Activated CD8-positive, alpha-beta T cell treated with anti-CD3 and anti-CD28 coated beads, Interleukin-2, amount 10 ng/mL, durations not matched to agents 7 days and 5 days (primary cell): ENCODE measurements at places on chromosomes 6 and 20. TPM values are rescaled to one million over a fixed set of nuclear protein-coding genes. Genes with fewer than 3 reads are reported as not detected.
A peak's percentile ranks its signal among the peaks of the same experiment; 100 is the strongest.

GRCh38 chr6:127279815-127280214 lies 13.2 kb downstream of the RNF146 start:
- no peak for DNase-seq

GRCh38 chr6:14682812-14683211 lies 563.1 kb upstream of the JARID2 start:
- no peak for DNase-seq

DNA sequence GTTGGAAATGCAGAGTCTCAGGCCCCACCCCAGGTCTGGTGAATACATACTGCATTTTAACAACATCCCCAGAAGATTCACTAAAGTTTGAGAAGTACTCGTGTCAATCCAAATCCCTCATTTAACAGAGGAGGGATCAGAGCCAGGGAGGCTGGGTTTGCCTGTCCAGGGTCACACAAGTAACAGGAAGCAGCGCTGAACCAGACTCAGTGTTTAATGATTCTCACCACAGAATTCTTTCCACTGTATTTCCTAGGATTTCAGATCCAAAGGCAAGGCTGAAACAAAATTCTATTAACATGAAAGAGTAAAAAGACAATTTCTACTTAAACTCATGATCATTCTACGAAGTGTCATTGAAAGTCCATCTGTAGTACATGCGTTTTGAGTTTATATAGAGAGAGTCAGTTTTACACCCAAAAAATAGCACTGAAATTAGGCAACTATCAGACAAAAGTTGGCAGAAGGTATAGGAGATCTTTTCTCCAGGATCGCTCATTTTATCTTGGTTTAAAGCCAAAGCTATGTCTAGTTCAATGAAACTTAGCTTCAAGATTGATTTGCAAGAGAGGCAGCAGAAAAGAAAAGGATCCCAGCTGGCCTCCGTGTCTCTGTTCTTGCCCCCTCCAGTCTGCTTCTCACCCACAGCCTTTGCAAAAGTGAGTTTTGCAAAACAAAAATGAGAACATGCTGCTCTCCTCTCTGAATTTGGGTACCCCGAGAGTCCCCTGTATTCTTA lies 6.0 kb upstream of the AGPAT4 start:
- DNase-seq = no peak

DNA sequence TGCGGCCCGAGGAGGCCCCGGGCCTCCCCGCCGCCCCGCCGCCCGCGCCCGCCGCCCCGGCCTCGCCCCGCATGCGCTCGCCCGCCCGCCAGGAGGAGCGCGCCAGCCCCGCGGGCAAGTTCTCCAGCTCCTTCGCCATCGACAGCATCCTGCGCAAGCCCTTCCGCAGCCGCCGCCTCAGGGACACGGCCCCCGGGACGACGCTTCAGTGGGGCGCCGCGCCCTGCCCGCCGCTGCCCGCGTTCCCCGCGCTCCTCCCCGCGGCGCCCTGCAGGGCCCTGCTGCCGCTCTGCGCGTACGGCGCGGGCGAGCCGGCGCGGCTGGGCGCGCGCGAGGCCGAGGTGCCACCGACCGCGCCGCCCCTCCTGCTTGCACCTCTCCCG lies 1.5 kb downstream of the FOXQ1 start:
- no peak for DNase-seq

DNA sequence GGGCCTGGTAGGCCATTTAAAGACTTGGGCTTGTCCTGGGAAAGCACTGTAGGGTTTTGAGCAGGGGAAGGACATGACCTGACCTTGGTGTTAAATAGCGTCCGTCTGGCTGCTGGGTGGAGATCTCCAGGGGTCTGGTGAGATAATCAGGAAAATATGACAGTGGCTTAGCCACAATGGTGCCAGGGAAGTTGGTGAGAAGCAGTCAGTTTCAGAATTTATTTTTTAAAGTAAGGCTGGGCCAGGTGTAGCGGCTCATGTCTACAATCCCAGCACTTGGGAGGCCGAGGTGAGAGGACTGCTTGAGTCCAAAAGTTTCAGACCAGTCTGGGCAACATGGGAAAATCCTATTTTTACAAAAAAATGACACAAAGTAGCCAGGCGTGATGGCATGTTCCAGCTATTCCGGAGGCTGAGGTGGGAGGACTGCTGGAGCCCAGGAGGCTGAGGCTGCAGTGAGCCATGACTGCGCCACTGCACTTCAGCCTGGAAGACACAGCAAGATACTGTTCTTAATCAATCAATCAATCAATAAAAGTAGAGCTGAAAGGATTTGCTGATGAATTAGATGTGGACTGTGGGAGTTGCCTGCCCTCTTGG lies 41.4 kb downstream of the BCL2L1 start:
- no peak for DNase-seq

- peak; percentile 79 for DNase-seq
Measured at GRCh38 chr6:137415127-137415833, 78.9 kb downstream of the OLIG3 start.

DNA sequence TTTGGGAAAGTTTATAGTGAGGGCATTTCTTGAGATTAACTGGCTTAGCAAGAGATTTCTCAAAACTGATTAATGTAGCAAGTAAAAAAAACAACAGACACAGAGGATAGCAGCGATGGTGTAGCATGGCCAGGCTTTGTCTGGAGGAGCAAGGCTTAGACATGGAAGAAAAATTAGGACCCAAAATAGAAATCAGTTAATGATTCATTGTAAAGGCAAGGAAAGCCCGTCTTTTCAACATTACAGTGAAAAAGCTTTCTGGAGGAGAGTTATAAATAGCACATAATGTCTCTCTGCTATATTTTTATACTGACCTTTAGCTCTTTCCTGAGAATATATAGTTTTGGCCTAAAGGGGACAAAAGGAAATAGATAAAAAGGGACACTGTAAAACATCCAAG lies 45.1 kb downstream of the FNDC1 start:
- DNase-seq = no peak

- DNase-seq = no peak
Measured at GRCh38 chr6:10084111-10084986, 330.5 kb downstream of the TFAP2A start.

DNA sequence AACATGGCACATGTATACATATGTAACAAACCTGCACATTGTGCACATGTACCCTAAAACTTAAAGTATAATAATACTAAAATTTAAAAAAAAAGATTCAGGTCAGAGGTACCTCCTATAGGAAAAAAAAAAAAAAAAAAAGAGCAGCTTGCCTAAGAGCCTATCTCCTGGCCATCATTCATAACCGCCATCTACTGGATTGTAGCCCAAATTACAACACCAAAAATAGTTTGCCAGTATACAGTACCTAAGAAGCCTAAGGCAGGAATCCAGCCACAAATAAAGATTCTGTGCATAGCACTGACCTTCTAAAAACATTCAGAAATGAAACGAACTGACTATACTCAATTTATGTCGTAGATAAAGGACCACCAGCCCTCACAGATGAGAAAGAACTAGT lies 438.4 kb upstream of the ADGRB3 start:
- DNase-seq = no peak

DNA sequence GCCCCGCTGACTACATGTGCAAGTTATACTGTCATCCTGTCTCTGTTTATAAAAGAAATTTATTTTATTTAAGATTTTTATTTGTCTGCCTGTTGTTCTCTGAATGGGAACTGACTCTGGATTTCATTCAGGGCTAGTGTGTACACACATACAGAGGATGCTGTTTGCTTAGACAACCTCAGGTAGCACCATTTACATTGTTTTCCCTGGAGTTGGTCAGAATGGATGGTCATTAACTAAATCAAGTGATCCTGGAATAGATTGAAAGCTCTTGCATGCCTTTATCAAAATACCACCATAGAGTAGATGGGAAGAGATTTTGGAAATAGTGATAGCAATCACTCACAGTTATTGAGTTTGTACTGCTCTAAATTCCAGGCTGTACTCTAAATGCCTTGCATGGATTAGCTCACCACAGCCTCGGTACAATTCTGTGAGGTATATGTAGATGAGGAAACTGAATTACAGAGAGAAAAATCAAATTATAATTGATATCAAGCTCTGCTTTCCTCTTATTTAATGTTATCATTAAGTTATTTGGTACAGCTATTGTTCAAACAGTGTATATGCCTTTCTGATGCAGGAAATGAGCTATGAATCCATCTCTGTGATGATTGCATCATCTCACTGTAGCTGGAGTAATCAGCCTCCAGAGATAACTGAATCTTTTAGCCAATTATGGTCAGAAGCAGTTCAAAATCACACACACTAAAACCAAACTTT lies 51.9 kb downstream of the RNF217 start:
- no peak for DNase-seq

GRCh38 chr6:73657201-73657600 lies 3.4 kb upstream of the SLC17A5 start:
- peak; percentile 27 for DNase-seq

DNA sequence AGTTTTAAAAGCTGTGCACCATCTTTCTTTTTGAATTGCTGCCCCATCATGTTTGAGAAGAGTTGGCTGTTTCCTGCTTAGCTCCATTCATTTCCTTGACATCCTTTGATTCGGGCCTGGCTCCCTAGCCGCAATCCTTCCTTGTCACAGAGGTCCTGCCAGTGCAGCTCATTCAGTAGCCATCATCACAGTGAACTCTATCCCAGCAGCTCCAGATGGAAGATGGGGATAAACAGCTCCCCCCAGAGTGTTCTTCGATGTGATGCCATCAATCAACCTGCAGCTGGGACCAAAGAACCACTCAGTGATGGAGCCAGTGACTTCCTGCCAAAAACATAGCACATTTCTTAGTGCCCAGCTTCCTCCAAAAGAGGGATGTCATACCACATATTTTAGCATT lies 158.8 kb downstream of the FRK start:
- DNase-seq = no peak

DNA sequence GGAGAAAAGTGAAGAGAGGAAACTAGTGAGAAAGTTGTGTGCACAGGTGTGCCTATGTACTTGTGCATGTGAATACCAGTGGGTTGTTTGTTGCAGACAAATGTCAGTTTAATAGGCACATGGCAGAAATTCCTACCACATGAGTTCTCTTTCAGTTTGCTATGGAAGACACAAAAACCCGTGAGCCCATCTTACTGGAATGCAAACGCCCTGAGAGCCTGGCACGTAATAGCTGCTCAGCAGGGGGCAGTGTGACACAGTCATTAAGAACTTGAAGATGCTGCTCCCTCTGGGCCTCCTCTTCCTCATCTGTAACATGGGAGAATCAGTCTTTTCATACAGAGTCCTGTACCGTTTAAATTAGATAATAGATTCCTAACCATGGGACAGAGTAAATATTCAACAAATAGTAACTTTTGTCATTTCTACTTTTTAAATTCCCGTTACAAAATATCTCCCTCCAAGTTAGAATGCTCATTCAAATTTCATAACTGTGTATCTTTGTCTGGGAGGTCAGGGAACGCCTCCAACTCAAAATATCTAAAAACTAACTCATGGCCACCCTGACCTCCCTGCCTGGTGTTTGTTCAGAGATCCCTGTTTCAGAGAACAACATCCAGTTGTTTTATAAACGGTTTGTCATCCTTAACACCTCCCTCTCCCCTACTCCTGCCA lies 802.9 kb downstream of the MAFB start:
- peak; percentile 21 for DNase-seq

DNA sequence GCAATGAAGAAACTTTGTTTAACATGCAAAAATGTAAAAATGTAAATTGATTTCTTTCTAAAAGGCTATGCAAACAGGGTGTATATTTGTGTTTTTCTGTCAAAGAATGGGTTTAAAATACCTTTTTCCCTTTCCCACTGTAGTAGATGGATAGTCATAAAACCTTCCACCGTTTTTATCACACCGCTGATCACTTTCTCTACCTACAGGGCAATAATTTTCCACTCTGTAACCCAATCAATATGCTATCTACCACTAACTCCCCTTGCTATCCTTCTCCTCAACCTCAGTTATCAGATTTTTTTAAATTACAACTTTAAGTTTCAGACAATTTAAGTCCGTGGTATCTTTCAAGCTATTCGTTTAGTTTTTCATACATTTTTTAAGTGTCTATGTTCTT lies 91.4 kb upstream of the ARID1B start:
- DNase-seq = no peak

GRCh38 chr20:41655962-41656618 lies 37.9 kb upstream of the CHD6 start:
- no peak for DNase-seq

DNA sequence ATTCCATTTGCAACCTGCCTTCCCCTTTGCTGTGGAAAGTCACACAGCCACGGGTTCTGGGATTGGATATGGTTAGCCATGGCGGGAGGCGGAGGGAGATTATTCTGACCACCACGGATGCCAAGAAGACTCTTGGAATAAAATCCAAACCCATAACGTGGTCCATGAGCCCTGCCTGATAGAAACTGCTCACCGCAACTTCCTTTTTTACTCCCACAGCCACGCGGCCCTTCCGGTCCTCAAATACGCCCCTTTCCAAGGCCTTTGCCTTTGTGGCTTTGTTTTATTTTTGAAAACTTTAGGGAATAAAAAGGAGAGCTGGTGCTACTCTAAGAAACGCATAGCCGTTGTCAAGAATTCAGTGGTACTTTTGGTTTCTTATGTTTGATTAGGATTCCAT lies 602.5 kb upstream of the CDH4 start:
- DNase-seq = no peak

DNA sequence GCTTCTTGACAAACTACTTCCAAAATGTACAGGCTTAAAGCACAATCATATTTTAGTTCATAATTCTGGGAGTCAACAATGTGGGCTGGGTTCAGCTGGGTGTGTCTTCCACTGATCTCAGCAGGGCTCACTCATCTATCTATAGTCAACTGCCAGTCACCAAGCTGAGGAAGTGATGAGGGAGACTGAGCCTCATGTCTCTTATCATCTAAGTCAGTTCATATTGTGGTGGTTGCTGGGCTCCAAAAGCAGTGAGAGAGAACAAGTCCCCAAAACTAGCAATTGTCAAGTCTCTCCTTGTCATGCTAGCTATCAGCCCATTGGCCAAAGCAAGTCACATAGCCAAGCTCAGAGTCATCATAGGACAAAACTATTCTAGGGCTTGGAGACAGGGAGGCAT lies 465.9 kb upstream of the ARID1B start:
- no peak for DNase-seq

DNA sequence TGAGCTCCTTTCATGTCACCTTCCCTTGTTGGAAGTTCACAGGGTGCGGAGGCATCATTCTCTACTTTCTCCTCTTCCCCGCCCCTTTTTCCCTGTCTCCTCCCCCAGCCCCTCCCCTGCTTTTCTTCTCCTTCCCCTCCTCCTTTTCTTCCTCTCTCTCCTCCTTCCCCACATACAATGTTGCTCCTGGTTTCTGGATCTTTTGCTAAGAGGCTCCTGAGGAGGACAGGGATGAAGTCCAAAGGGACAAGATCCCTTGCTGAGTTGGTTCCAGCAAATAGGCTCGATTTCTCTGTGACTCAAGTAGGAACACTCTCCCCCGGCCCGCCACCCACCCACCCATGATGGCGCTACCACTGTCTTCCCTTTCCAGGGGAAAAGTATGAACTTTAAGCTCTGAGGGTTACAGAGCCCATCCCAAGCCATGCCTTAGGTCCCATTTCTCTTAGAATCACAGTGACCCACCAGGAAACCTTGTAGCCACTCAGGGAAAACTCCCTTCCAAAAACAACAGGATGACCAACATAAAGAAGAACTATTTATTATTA lies 852 bp upstream of the TFEB start:
- DNase-seq = no peak

Gene CST3
- total RNA-seq = 0.50 TPM

Gene ELOVL2
- not detected for total RNA-seq

Gene PRKN
- 0.63 TPM for total RNA-seq

Gene KIF25
- total RNA-seq = not detected

Gene AARS2
- 19.4 TPM for total RNA-seq

Gene KCNQ5
- total RNA-seq = 11.8 TPM
